ENCODE measurements at places on chromosomes 5 and 9.

DNA sequence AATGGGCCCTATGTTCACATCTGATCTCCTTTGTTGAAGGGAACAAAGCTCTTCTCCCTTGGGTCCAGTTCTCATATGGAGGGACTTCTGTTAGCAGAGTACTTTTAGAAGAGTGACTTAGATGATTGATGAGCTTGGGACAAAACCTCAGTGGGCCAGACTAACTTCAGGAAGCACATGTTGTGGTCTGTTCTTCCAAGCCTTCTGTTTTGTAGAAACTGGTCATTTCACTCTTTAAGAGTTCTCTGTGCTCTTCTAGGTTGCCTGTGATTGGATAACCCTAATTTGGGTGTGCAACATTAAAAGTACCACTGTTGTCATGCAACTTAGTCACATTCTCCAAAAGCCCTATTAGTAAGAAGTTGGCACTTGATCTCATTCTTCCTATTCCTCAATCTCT is 183.5 kb upstream of the ACO1 start:
- no peak for DNase-seq

- peak; percentile 60 for DNase-seq
Measured at GRCh38 chr5:152329761-152330283, 75.3 kb downstream of the NMUR2 start.

DNA sequence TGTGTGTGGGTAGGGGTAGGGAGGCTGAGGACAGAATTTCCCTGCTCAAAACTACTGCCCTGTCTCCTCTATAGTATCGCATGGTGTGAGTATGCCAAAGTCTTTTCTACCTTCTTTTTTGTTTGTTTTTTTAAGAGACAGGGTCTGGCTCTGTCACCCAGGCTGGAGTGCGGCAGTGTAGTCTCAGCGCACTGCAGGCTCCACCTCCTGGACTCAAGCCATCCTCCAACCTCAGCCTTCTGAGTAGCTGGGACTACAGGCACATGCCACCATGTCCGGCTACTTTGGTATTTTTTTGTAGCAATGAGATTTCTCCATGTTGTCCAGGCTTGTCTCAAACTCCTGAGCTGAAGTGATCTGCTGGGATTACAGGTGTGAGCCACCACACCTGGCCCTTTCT is 2.5 kb downstream of the SRP19 start:
- no peak for DNase-seq

GRCh38 chr9:38048316-38048969 is 20.6 kb downstream of the SHB start:
- DNase-seq: no peak

DNA sequence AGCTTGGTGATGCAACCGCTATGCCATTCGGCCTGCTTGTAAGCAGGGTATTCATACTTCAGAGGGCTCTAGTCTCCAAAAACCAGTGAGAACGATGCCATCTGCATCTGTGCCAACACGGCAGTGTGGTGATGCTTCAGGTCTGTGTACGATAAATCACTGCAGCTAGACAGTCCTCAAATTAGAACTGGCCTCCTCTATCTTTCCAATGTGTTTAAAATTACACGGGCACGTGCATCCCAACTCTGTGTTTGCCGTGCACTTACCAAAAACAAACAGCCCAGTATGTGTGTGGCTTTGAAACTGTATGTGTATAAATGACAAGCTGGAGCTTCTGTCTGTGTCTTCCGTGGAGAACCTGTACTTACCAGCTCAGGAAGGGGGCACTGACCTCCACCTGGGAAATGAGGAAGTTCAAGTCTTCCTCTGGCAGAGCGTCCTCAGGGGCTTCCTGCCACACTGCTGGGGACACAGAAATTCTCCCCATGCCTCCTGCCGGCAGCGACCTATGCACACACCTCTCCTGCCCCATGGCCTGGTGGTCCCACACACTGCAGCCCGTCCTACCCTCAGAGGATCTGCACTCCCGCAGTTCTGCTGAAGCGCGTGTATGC is 12.3 kb downstream of the MED10 start:
- no peak for DNase-seq

DNA sequence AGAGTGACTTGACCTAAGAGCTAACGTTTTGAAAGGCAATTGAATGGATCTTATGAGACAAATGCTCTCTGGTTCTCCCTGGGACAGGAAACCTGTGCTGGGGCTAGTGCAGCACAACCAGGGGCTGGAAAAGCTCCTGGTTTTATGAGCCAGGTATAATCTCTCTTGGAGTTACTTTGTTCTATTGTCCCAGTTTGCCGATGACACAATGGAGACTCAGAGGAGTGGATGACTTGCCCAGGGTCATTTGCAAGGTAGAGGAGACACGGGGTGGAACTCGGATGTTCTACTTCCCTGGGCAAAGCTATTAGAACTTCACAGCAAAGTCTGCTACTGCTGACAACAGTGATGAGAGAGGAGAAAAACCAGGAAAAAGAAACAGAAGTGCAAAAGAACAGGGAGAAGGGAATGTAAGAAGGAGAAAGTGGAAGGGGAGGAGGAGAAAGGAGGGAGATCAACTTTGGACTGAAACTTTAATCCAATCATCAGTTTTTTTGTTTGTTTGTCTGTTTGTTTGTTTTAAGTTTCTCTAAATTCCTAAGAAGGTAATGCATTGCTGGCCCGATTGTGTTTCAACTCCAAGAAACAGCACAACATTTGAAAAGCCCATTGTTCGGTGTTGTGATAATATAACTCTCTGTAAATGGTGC is 7.4 kb upstream of the GSN start:
- DNase-seq: no peak

DNA sequence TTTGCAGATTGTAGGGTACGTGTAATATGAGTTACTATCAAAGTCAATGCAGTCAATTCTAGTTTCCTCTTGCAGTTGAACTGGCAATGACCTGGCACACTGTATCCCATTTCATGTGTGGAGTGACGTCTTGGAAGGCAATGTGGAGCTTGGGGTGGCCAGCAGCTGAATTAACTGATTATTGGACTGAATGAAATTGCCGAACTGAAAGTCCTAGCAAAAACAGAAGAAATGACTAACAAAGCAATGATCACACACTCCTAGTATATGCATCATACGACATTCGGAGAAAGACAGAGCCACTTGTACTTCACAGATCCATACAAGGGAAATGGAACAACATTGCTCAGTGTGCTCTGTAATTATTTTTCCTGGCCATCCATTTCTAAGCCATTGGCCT is 259.1 kb upstream of the DAPK1 start:
- no peak for DNase-seq

DNA sequence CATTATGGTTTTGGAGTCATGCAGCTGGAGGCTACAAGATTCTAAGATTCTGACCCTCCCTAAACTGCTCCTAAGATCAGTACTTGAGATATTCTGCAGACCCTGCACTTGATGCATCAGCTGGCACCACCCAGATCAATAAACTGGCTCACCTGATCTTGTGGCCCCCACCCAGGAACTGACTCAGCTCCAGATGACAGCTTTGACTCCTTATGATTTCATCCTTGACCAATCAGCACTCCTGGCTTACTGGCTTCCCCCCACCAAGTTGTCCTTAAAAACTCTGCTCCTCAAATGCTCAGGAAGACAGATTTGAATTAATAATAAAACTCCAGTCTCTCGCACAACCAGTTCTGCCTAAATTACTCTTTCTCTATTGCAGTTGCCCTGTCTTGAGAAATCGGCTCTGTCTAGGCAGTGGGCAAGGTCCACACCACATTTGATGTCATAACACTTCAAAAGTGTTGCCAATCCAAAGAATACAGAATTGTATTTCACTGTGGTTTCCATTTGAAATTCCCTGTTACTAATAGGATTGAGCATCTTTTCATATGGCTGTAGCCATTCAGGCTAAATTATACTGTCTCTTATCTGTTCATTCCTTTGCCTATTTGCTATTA is 14.8 kb upstream of the SLC30A5 start:
- no peak for DNase-seq

DNA sequence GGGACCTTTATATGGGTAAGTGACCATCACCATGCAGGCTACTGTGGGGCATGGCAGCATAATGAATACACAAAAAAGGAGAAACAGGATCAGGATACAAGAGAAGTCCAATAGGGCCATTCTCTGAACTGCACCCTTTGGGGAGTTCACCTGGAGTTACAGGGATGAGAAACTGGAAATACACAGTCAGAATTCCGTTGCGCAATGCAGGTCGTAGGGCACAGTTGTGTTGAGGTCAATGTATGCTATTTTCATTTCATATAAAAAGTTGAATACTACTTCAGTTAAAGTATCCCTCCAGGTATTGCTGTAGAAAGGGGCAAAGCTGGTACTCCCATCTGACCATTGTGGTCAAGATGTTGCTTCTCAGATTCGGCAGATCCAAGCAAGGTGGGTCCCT is 471.4 kb downstream of the DMRT2 start:
- DNase-seq: no peak

GRCh38 chr5:123701511-123702200 is 189.7 kb downstream of the CSNK1G3 start:
- DNase-seq: no peak

DNA sequence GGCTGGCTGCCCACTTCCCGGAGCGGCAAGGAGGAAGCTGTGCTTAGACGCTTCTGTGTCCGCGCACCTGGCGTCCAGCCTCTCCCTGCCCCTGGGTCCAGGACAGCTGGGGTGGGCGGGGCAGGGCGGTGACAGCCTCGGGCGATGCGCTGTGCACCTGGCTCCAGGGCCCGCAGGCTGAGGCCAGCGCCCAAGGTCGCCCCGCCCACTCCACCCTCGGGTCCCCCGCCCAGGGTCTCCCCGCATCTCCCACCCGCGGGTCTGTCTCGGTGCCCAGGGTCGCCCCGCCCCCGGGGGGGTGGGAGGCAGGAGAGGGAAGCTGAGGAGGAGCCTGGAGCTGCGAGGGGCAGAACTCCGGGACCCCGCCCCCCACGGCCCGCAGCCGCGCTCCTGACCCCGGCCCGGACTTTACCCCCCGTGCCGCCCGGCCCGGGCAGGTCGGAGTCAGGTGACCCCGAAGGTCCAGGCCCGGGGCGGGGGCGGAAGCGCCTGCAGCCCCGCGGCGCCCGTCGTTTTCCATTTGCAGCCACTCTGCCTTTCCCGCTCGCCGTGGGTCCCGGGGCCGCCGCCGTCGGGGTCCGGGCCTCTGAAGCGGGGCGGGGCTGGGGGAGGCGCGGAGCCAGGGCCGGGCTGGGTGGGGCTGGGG is at the start of gene ENTPD8:
ENTPD8 (minus strand) TSS at position 69 of the 646 bp plus-strand sequence. CDS start 3,072 bp downstream, outside the sequence.
- DNase-seq: peak; percentile 55

- DNase-seq: no peak
Measured at GRCh38 chr5:17215361-17215760, 2.1 kb upstream of the BASP1 start.

- DNase-seq: no peak
Measured at GRCh38 chr5:149841851-149842793, 102.5 kb downstream of the PDE6A start.

- DNase-seq: no peak
Measured at GRCh38 chr5:112528928-112529327, 109.9 kb upstream of the EPB41L4A start.

GRCh38 chr9:15142878-15143534 is 164.0 kb downstream of the TTC39B start:
- no peak for DNase-seq

DNA sequence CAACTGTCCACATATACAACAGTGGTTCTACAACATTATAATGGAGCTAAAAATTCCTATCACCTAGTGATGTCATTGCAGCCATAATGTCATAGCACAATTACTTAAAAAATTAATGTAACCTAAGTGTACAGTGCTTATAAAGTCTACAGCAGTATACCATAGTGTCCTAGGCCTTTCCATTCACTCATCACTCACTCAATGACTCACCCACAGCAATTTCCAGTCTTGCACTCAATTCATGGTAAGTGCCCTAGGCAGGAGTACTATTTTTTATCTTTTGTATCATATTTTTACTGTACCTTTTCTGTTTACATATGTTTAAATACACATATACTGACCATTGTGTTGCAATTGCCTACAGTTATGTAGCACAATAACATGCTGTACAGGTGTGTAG is 9.6 kb upstream of the PUM3 start:
- DNase-seq: no peak

GRCh38 chr9:441126-441525 is 226.5 kb downstream of the DOCK8 start:
- DNase-seq: no peak
